ENCODE measurements at places on chromosomes 6 and 20. TPM values are rescaled to one million over a fixed set of nuclear protein-coding genes. Genes with fewer than 3 reads are reported as not detected.

DNA sequence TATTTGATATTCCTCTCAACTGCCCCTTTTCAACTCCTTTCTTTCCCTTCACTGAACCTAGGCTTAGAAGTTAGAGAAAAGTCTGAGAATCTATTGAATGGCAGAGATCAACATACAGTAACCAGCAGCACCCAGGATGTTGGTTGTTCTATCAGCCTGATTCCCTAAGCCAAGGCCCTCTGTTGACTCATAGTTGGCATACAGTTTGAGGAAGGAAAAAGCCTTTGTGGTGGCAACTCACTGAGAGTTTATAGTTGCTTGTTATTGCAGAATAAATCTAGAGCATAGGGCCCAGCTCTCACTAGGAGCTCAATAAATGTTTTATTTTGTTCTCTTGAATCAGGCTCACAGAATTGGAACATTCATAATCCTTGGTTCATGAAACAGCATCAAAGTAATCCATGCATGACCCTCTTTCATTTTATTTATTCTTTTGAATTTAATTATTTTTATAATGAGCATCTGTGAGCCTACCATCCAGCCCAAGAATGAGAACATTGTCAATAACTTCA lies 119.1 kb upstream of the ADGRF1 start:
- no peaks in the 10 kb centered on the region for H3K4me1 ChIP-seq
- no peak overlapping the region for H3K4me3 ChIP-seq
- no peak for DNase-seq

PHF1 gene
- total RNA-seq: 179 TPM

- H3K4me3 ChIP-seq: no peak overlapping the region
- H3K4me1 ChIP-seq: no peaks in the 10 kb centered on the region
- H3K27me3 ChIP-seq: no peaks in the 10 kb centered on the region
- H3K27ac ChIP-seq: no peak overlapping the region
Observed at GRCh38 chr20:48288930-48289507, 503.7 kb upstream of the SULF2 start.

- no peaks in the 10 kb centered on the region for H3K36me3 ChIP-seq
- H3K27me3 ChIP-seq: no peaks in the 10 kb centered on the region
- no peaks in the 10 kb centered on the region for H3K4me1 ChIP-seq
- H3K4me3 ChIP-seq: no peak overlapping the region
Observed at GRCh38 chr6:85867595-85867994, 224.9 kb upstream of the SYNCRIP start.

- peaks cover 6% of the 10 kb centered on the region for H3K36me3 ChIP-seq
- H3K27ac ChIP-seq: no peak overlapping the region
Observed at GRCh38 chr6:29758761-29759160, 35.5 kb downstream of the HLA-F start.

DNA sequence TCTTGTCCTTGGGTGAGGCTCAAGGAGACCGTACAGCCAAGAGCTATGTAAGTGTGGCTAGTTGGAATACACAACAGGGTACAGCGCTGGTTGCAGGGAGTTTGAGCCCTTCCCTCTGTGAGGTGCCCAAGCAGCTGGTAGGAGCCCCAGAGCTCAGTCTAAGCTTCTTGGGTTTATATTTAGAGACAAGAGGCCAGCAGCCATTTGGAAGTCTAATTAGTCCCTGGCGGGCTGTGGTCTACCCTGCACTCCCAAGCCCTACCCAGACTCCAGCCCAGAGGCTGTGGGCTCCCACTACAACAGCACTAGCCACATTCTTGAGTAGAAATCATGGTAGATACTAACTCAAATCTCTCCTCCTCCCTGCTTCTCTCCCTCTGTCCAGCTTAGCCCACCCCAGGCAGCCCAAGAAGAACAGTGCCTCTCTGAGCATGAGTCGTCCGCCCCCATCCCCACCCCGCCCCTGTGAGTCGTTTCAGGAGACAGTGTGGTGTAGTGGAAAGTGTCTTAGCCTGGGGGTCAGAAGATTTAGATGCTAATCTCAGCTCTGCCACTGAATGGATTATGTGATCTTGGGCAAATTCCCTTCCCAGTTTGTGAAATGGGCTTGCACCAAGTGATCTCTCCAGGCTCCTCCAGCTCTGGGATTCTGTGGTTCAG lies 37.8 kb downstream of the EIF2S2 start:
- DNase-seq: no peak
- H3K36me3 ChIP-seq: peaks cover 76% of the 10 kb centered on the region
- H3K27me3 ChIP-seq: no peaks in the 10 kb centered on the region
- H3K4me1 ChIP-seq: peaks cover 7% of the 10 kb centered on the region

OARD1 gene
- 50.1 TPM for total RNA-seq

DNA sequence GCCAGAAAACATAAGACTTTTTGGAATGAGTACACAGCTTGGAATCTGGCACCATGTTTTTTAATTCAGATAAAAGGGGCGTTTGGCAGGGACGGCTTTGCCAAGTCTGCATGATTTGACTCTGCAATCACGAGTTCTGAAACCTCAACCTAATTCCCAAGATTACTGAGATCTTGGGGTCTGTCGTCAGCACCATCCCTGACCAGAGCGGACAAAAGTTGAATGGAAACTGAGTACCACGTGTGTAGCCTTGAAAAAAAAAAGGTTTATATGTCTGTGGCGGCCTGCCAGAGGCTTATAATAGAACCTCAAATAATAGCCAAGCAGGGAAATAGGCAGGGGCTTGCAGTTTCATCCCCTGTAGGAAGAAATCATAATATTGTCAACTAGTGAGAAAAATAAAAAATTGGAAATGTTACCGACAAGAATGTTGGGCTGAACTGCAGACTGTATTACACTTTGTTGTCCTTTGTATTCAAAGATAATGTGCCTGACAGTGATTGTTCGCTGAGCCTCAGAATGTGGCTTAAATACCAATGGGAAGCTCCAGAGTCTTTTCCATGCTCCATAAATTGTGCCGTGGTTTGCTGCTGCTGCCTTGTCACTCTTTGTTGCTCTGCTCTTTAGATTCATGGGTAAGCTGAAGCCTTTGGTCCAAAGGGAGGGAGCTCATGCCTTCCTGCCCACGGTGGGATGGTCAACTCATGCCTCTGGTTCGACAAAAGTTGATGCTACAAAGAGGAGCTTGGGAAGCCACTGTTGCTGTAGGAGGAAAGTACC lies 118.8 kb upstream of the ARID1B start:
- H3K27ac ChIP-seq: no peak overlapping the region
- no peaks in the 10 kb centered on the region for H3K4me1 ChIP-seq
- no peaks in the 10 kb centered on the region for H3K27me3 ChIP-seq
- H3K36me3 ChIP-seq: no peaks in the 10 kb centered on the region
- H3K4me3 ChIP-seq: no peak overlapping the region
- DNase-seq: no peak

DNA sequence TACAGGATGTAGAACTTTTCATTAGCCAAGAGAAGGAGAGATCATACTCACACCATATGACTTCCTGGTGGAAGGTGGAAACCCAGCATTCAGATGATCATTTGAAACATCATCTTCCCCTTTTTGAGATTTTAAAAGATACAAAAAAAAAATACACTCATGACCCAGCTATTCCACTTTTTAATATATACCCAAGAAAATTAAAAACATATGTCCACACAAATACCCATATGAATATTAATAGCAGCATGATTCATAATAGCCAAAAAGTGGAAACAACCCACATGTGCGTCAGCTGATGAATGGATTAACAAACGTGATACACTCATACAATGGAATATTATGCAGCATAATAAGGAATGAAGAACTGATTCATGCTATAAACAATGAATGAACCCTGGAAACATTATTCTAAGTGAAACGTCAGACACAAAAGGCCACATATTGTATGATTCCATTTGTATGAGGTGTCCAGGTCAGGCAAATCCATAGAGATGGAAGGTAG lies 130.0 kb upstream of the SGK1 start:
- no peak overlapping the region for H3K4me3 ChIP-seq
- no peaks in the 10 kb centered on the region for H3K36me3 ChIP-seq
- no peaks in the 10 kb centered on the region for H3K4me1 ChIP-seq
- no peak for DNase-seq

- H3K4me3 ChIP-seq: no peak overlapping the region
- H3K36me3 ChIP-seq: peaks cover 2% of the 10 kb centered on the region
- DNase-seq: no peak
- H3K4me1 ChIP-seq: peaks cover 14% of the 10 kb centered on the region
- H3K27me3 ChIP-seq: no peaks in the 10 kb centered on the region
Observed at GRCh38 chr20:859751-860231, 26.3 kb downstream of the FAM110A start.

GRCh38 chr6:144262470-144263369 lies 22.4 kb upstream of the UTRN start:
- no peak overlapping the region for H3K27ac ChIP-seq
- DNase-seq: no peak
- peaks cover 17% of the 10 kb centered on the region for H3K4me1 ChIP-seq
- H3K27me3 ChIP-seq: no peaks in the 10 kb centered on the region
- no peak overlapping the region for H3K4me3 ChIP-seq
- no peaks in the 10 kb centered on the region for H3K36me3 ChIP-seq

- H3K4me3 ChIP-seq: no peak overlapping the region
- H3K27ac ChIP-seq: no peak overlapping the region
- H3K4me1 ChIP-seq: no peaks in the 10 kb centered on the region
- no peaks in the 10 kb centered on the region for H3K27me3 ChIP-seq
Observed at GRCh38 chr6:128672023-128672422, 151.6 kb upstream of the PTPRK start.

PLAGL1 gene
- 36.0 TPM for total RNA-seq

GRCh38 chr6:137706083-137706750 lies 160.8 kb upstream of the TNFAIP3 start:
- H3K27me3 ChIP-seq: no peaks in the 10 kb centered on the region
- no peak overlapping the region for H3K27ac ChIP-seq
- peak; percentile 9 for DNase-seq
- no peak overlapping the region for H3K4me3 ChIP-seq
- no peaks in the 10 kb centered on the region for H3K36me3 ChIP-seq

GRCh38 chr6:132401618-132402285 lies 477 bp upstream of the MOXD1 start:
- H3K27ac ChIP-seq: no peak overlapping the region
- DNase-seq: no peak
- H3K36me3 ChIP-seq: no peaks in the 10 kb centered on the region
- H3K27me3 ChIP-seq: peaks cover 15% of the 10 kb centered on the region
- H3K4me3 ChIP-seq: peak overlapping the region; percentile 71
- H3K4me1 ChIP-seq: peaks cover 13% of the 10 kb centered on the region

- no peaks in the 10 kb centered on the region for H3K4me1 ChIP-seq
- H3K4me3 ChIP-seq: no peak overlapping the region
- no peaks in the 10 kb centered on the region for H3K36me3 ChIP-seq
- no peaks in the 10 kb centered on the region for H3K27me3 ChIP-seq
Observed at GRCh38 chr6:20349225-20349624, 52.5 kb upstream of the E2F3 start.

RSPO4 gene
- 0.37 TPM for total RNA-seq

DNA sequence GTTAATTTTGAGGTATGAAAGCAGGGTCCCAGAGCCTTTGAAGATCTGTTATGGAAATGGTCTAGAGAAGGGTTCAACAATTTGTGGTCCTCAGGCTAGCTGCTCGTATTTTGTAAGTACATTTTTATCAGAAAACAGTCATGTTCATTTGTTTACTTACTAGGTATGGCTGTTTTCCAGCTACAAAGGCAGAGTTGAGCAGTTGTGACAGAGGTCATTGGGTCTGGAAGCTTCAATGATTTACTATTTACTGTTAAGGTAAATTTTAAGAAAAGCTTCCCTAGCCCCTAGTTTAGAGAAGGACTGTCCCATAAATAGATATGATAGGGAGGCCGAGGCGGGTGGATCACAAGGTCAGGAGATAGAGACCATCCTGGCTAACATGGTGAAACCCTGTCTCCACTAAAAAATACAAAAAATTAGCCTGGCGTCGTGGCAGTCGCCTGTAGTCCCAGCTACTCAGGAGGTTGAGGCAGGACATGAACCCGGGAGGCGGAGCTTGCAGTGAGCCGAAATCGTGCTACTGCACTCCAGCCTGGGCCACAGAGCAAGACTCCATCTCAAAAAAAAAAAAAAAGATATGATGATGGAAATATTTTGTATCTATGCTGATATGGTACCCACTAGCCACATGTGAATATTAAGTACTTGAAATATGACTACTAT lies 538.4 kb upstream of the CITED2 start:
- no peaks in the 10 kb centered on the region for H3K27me3 ChIP-seq
- no peak overlapping the region for H3K27ac ChIP-seq
- H3K36me3 ChIP-seq: no peaks in the 10 kb centered on the region
- no peak overlapping the region for H3K4me3 ChIP-seq
- no peaks in the 10 kb centered on the region for H3K4me1 ChIP-seq

DNA sequence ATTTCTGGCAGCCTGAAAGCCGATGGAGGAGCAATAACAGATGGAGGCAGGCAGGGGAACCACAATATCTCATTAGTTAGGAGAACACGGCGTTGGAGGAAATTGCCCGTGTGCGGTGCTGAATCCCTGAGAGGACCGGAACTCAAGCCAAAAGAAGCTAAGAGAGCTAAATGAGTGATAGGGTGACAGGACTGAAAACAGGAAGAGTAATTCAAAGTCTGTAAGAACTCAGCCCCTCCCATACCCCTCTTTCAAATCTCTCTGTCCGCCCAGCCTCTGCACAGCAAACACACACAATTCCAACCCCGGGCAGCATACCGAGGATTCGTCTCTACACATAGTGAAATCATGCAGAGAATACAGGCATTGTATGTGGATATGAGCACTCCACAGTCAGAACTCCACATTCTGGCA lies 2.6 kb upstream of the IPCEF1 start:
- peaks cover 30% of the 10 kb centered on the region for H3K4me1 ChIP-seq
- no peaks in the 10 kb centered on the region for H3K27me3 ChIP-seq
- H3K36me3 ChIP-seq: no peaks in the 10 kb centered on the region
- no peak for DNase-seq
- no peak overlapping the region for H3K4me3 ChIP-seq
- H3K27ac ChIP-seq: no peak overlapping the region

GRCh38 chr6:111806165-111806547 lies 67.1 kb downstream of the FYN start:
- H3K36me3 ChIP-seq: no peaks in the 10 kb centered on the region
- peaks cover 31% of the 10 kb centered on the region for H3K4me1 ChIP-seq
- DNase-seq: no peak
- no peak overlapping the region for H3K27ac ChIP-seq
- H3K27me3 ChIP-seq: no peaks in the 10 kb centered on the region

DNA sequence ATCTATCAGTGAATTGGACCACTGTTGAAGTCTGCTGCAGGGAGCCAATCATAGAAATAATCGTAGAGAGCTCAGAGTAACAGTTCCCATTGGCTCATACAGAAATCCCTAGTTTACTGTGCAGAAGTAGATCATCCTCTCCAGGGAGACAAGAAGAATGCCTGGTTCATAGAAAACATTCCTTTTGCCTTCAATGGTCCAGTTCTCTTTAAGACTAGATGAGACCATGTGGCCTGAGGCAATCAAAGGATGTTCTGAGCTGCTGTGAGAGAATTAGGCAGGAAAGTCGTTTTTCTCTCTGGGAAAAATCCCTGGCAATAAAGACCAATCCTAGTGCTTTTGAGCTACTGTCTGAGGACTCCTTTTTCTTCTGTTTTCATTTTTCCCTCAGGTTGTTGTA lies 208.4 kb downstream of the CENPW start:
- H3K27me3 ChIP-seq: no peaks in the 10 kb centered on the region
- DNase-seq: no peak
- H3K36me3 ChIP-seq: no peaks in the 10 kb centered on the region
- H3K4me3 ChIP-seq: no peak overlapping the region
- no peak overlapping the region for H3K27ac ChIP-seq
- no peaks in the 10 kb centered on the region for H3K4me1 ChIP-seq

All from B cell (primary cell).